ENCODE measurements at places on chromosomes 16 and 17.

GRCh38 chr16:53153130-53153529 lies 98.3 kb downstream of the CHD9 start:
- no peak for DNase-seq

GRCh38 chr17:17445925-17446665 lies 30.7 kb upstream of the MED9 start:
- DNase-seq = no peak

GRCh38 chr17:2420176-2420575 lies 19.3 kb upstream of the MNT start:
- DNase-seq = no peak

- DNase-seq = no peak
Measured at GRCh38 chr17:40460968-40461731, 17.9 kb downstream of the IGFBP4 start.

Measured in stimulated activated CD4-positive, alpha-beta T cell treated with anti-CD3 and anti-CD28 coated beads, TNF-alpha, amount 100 ng/mL, for 48 hours (primary cell).